ENCODE measurements at places on chromosomes 7 and 10.

DNA sequence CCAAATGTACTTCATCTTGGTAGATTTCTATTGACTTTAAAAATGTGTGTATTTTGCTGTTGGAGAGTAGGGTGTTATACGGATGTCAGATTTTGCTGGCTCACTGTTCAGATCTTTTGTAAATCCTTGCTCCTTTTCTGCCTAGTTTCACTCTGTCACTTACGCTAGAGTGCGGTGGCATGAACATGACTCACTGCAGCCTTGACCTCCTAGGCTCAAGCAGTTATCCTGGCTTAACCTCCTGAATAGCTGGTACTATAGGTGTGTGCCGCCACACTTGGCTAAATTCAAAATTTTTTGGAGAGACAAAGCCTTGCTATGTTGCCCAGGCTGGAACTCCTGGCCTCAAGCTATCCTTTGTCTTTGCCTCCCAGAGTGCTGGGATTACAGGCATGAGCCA is 29.4 kb downstream of the BMS1 start:
- no peak for DNase-seq

DNA sequence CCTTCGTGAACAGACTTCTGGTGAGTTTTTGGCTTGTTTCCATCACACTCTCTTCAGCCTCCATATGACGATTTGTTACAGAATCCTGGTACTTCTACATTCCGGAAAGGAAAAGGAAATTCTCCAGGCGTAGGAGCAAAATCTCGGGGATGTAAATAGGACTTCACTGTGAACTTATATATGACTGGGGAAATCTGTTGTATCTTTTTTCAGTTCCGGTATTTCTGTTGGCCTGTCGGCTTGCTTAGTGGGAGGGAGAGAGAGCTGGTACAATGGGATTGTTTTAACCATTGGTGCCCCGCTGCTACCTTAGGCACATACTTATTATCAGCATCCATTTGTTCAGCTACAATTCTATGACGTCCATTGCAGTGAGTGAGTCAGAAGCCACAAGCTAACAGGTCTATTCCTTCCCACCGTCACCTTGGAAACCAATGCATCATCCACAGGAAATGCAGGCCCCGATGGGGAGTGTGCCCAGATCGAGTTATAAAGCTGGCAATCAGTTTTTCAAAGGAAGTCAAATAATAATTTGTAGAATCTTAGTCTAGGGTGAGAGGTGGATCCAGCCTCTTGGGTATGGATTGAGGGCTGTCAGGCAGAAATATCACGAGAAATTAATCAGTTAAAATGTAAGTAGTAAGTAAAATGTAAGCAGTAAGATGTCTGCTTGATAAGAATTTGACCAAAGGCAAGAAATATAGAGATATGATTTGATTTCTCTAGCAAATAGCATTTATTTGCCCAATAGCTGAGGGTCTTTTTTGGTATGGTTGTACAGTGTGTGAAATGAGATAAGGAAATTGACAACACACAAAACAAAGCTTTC is 92.0 kb upstream of the MKLN1 start:
- no peak for DNase-seq

DNA sequence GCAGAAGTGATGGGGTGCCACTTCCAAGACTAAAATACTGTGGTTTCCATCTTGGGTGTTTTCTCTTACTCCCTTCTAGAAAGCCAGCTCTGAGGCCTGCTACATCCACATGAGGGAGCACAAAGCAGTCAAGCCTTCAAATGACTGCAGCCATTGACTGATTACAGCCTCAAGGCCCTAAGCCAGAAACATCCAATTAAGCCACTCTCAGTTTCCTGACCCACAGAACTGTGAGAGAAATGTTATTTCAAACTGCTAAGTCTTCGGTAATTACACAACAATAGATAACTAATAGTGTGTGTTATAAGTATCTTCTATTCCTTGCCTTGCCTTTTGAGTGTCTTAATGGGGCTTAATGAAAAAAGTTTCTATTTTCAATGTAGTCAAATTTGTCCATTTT is 24.8 kb downstream of the BRAF start:
- no peak for DNase-seq

GRCh38 chr7:46169384-46169755 is 248.3 kb upstream of the IGFBP3 start:
- DNase-seq, result no peak

- peak; percentile 93 for DNase-seq
Observed at GRCh38 chr7:26500749-26501352, 209.2 kb downstream of the SNX10 start.

GRCh38 chr7:1692515-1693418 is 22.7 kb downstream of the ELFN1 start:
- no peak for DNase-seq

GRCh38 chr7:56229631-56230030 is 113.4 kb upstream of the NUPR2 start:
- no peak for DNase-seq

- no peak for DNase-seq
Observed at GRCh38 chr7:148911626-148912025, 27.5 kb upstream of the EZH2 start.

GRCh38 chr7:69067397-69067796 is 530.9 kb upstream of the AUTS2 start:
- no peak for DNase-seq

GRCh38 chr7:99042957-99043356 is 101.0 kb downstream of the SMURF1 start:
- no peak for DNase-seq

DNA sequence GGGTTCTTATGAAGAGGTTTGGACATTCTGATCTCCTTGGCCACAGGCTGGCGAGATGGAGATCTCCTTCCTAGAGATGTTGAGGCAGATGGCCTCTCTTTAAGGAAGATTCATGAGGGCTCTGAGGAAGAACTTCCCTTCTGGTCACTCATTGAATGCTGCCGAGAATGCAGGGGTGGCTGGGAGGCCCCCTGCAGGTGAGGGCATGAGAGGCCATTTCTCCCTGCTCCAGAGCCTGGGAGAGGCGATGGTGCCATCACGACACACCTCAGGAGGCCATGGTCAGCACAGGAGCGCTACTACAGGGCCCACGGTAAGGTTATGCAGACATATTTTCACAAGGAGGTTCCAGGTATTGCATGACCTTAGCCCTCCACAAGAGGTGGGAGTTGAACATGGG is 40.2 kb downstream of the CXCL12 start:
- no peak for DNase-seq

DNA sequence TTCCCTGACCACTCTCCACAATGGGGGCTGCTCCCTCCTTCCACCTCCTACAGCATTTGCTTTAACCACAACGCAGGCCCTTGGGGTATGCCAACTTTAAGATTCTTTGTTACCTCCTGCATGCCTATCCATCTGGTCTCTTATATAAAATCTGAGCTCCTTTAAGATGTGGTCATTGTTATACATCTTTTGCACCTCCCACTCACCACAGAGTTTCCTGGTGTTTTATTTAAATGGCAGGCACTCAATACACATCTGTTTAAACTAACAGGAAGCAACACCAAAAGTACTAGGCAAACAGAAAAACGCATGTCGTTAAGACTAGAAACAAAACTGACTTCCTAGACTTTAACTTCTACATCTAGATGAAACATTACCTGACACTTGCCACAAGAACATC is 36.3 kb downstream of the SLC25A13 start:
- DNase-seq, result no peak

DNA sequence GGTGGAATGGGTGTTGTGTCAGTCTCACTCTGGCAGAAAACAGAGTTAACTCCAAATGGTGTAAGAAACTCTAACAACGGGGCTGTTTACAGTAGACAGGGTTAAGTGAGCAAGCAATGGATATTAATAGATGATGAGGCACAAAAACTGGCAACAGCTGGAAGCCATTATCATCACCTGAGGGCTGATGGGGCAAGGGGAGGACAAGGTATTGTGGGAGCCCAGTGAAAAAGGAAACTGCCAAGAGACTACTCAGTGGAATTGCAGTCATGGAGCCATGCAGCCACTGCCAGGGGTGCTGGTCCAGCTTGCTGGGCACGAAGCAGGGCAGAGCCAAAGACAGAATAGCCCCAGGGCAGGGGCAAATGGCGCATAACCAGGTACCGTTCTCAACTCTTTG is 260.7 kb downstream of the BICC1 start:
- no peak for DNase-seq

DNA sequence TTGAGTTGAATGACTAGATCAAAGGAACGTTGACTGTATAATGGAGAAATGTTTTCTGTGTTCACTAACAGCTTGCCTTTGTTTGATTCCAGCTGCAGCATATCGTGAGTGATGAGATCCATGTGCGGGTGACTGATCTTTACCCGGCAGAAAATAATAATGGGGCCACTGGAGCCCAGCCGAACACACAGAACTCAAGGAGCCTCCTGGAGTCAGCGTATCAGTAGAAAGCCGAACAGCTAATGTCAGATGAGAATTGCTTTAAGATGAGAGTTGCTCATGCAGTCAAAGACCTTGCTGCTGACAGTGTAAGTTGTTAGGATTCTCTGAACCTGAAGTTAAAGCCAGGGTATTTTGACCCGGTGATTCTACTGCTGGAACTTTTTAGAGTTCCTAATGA is 34.3 kb upstream of the MTPAP start:
- DNase-seq, result no peak

DNA sequence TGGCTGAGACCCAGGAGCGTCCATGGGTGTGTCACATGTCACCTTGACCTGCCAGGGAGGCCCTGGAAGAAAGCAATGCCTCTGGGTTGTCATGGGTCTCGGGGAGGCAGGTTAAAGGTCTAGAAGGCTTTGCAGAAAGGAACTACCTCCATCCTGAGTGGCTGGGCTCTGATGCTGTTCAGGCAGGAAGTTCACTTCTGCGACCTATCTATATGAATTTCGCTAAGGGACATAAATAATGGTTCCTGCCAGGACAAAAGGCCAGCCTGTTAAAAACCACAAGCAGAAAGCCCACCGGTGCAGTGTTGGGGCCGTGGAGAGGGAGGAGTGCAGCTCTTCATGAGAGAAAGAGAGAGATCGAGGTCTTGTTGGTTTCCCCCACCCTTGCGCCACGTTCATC is 182.9 kb downstream of the PTPN20 start:
- DNase-seq, result no peak

DNA sequence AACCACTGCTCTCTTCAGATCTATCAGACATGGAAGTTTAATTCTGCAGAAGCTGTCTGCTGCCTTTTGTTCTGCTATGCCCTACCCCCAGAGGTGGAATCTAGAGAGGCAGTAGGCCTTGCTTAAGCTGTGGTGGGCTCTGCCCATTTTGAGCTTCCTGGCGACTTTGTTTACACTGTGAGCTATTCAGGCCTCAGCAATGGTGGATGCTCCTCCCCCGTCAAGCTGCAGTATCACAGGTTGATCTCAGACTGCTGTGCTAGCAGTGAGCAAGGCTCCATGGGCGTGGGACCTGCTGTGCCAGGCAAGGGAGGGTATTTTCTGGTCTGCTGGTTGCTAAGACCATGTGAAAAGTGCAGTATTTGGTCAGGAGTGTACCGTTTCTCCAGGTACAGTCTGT is 45.1 kb upstream of the CDK14 start:
- no peak for DNase-seq

GRCh38 chr7:135685306-135686084 is 23.2 kb downstream of the STMP1 start:
- no peak for DNase-seq

DNA sequence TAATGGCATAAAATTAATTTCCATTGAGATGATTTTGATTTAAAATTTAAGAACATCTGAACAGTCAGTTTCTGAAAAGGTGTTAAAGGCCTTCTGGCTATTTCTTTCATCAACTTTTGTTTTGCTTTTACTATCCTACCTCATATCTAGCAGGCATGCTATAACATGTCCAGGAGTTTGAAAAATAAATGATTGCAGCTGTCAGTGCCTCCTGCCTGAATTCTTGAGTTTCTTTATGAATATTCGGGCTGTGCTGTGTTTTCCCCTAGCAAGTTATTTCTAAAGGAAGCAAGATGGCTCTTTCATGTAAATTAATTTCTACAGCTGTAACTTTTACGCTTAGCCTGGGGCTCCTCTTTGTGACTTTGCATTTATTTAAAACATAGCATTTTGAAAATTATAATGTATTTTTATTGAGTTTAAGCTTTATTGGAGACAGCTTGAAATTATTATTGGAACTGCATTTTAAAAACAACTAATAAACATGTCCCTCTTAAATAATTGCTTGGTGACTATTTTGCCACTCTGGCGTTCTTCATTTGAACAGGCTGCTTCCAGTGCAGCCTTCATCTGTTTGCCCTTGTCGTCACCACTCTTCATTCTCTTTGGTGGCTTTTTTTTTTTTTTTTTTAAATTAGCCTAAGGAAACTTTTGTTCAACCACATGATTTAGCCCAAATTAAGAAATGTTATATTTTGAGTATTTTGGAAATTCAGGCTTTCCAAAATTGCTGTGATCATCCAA is 1083.4 kb upstream of the LRRN3 start:
- no peak for DNase-seq

- no peak for DNase-seq
Observed at GRCh38 chr10:36202881-36203280, 560.8 kb upstream of the FZD8 start.

DNA sequence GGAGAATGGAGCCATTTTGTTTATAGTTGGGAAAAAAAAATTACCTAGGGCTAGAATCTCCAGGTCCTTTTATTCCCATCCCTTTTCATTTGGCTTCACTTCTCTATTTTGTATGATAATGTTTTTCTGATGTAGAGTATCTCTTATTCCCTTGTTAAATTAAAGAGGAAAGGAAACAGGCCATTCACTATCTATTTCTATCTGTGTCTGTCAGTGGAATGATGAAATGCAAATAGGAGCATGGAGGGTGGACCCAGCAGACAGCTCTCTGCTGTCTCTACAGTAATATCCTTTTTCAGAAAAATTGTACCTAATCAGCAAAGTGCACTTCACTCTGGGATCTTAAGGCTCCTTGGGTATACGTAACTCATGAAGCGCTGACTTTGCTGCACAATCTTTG is 136.0 kb downstream of the SRI start:
- DNase-seq, result no peak

DNA sequence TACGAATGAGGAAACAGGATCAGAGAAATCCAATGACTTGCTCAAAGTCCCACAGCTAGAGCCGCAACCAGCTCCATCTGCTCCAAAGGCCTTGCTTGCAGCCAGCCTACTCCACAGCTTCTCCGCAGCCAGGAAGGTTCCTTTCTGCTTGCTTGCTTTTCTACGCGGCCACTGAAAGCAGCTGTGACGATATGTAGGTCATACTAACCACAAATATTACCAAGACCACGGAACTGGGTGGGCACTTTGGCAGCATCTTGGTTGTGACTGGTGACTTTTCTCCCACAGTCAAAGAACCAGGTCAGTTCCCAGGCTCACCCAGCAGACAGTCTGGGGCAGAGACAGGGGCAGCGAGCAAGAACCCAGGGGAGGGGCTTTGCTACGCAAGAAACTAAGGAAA is 86.4 kb downstream of the FAM53B start:
- DNase-seq, result no peak

Measured in Kasumi-1 (cell line).